Pancreas (tissue), 10 donors: ENCODE measurements at places on chromosomes 5 and 9. TPM values are rescaled to one million over a fixed set of nuclear protein-coding genes. Genes with fewer than 3 reads are reported as not detected.
A peak's percentile ranks its signal among the peaks of the same experiment; 100 is the strongest.

DNA sequence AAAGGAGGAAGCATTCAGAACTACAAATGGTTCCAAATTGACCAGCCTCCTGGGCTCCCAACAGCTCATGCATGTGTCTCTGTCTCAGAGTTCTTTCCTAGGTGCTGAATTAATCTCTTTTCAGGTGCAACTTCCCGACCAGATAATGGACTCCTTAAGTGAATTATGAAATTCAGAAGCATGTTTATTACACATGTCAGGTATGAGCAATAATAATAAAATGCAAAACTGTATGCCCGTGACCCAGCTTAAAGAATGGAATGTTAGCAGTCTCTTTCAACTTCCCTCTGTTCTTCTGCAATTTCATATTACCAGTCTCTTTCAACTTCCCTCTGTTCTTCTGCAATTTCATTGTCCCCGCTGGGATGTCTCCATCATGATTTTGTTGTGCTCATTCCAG is 60.4 kb downstream of the FBXL7 start:
- H3K4me1 ChIP-seq = no peaks in the 10 kb centered on the region
- H3K36me3 ChIP-seq = no peaks in the 10 kb centered on the region
- no peak overlapping the region for H3K27ac ChIP-seq

The SLC36A3 gene
- not detected for total RNA-seq

DNA sequence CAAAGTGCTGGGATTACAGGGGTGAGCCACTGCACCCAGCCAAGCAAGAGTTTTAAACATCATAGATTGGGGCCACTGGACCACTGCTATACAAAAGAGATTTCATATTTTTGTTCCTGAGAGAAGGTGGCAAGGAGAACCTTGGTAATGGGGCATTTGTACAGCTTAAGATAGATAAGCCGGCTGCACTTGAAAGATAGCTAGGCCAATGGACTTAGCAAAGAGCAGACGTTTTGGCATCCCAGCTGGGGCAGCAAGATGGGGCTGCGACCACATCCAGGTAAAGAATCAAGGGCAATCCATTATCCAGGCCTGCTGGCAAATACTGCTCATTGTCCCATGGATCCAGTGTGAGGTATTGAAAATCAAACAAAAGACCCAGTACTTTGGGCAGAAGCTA is 3.9 kb upstream of the ISCA1 start:
- no peak overlapping the region for H3K4me3 ChIP-seq
- no peak for DNase-seq
- H3K4me1 ChIP-seq = no peaks in the 10 kb centered on the region
- peaks cover 6% of the 10 kb centered on the region for H3K36me3 ChIP-seq
- no peaks in the 10 kb centered on the region for H3K27me3 ChIP-seq

DNA sequence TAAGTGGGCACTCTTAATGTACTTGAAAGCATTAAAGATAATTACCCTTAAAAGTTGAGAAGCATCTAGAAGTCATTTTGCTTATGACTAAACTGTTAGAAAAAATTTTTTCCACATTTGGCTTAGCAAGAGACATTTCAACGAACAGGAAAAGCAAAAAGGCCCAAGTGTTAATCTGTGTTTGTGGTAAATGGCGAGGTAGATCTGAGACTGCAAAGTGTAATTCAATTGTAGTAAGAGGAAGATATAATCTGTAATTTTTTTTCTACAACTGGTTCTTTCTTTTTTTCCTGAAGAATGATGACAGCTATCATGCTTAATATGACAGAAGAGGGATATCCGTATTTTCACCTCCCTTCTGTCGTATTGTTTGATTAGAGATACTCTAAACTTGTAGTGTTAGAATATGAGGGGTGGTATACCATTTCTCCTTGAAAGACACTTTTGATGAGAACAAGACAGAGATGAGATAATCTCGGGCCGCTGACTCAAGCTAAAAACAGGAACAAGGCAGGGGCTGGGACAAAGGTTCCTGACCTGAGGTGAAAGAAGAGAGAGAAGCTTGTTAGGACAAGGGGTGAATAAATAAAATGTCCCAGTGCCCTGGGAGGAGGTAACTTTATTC is 459.3 kb upstream of the ZNF608 start:
- no peaks in the 10 kb centered on the region for H3K36me3 ChIP-seq
- peaks cover 5% of the 10 kb centered on the region for H3K4me1 ChIP-seq
- DNase-seq = no peak
- no peaks in the 10 kb centered on the region for H3K27me3 ChIP-seq
- no peak overlapping the region for H3K4me3 ChIP-seq

DNA sequence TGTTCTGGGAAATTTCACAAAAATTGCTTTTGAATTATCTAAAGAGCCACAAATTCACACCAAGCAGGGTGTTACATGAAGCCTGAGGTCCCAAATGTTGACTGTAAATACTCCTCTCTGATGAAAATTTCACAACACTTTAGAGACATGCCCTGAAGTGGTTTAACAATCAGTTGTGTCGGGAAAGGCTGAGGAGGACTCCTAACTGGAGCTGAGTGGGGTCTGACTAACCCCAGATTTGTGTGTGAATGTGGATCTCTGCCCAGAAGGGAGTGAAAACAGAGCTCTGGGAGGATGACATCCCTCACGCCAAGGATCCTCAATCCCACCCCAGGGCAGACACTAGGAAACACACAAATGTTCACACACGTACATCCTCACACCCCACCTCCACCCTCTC is 31.1 kb upstream of the GRXCR2 start:
- H3K4me1 ChIP-seq = no peaks in the 10 kb centered on the region
- no peaks in the 10 kb centered on the region for H3K36me3 ChIP-seq
- H3K27ac ChIP-seq = no peak overlapping the region
- no peaks in the 10 kb centered on the region for H3K27me3 ChIP-seq

DNA sequence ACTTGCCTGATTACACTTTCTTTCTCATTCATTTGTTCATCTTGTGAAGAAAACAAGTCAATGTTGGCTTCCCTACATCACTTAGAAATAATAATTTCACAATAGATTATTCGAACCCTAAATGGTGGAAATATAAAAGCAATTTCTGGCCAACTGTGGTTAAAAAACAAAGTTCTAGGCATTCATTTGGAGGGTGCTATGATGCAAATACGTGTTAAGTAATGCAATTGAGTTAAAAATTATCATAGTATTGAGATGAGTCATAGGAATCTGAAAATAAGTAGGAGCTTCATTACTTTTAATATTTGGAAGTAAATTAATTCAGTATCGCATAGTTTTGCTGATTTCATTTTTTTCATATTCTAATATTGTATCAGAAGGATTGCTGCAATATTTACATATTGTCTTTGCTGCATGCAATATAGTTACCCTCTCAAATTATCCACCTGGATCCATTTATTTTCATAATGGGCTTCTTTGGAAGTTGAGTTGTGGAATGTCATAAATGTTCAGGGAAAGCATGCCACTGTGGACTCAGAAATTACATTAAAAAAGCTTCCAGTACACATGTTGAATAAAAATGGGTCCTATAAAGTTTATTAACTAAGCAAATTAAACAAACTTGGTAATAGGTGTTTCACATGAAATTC is 647.7 kb upstream of the WWC1 start:
- H3K27me3 ChIP-seq = no peaks in the 10 kb centered on the region
- H3K4me1 ChIP-seq = no peaks in the 10 kb centered on the region
- H3K4me3 ChIP-seq = no peak overlapping the region
- DNase-seq = no peak
- H3K36me3 ChIP-seq = no peaks in the 10 kb centered on the region

DNA sequence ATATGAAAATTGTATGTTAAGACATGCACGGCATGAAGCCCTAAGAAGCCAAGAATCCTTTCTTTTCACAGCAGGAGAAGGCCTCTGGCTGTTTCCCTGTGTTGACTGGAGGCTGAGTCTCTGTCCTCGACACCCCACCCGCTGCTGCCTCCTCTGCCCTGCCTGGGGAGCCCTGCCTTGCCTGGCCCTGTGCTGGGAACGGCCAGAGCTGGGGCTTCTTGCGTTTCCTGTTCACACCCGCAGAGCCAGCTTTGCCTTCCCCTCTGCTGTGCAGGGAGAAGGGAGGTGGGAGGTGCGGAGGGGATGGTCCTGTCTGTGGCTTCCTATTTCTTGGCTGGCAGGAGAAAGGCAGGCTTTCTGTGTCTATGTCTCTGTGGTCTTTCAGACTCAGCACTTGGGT is 6.9 kb upstream of the GMCL2 start:
- no peak overlapping the region for H3K4me3 ChIP-seq
- H3K4me1 ChIP-seq = no peaks in the 10 kb centered on the region
- H3K27ac ChIP-seq = no peak overlapping the region

The LCN2 gene
- 69.4 TPM for total RNA-seq

DNA sequence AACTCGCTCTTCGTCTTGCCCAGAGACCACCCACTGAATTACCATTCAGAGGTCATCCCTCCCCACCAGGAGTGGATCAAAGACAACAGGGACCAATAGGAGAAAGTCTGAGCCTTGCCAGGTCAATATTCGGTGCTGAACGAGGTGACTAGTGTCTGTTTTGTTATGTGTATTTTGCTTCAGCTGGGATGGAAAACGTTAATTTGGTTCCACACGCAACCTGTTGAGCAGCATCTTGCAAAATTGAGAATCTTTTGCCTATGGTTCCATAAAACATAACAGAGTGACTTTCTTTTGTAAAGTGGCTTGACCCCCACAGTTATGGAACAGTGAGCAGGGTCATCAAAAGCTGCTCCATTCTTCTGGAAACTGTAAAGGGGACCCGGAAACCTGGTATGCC is 168.4 kb downstream of the MSX2 start:
- no peaks in the 10 kb centered on the region for H3K4me1 ChIP-seq
- H3K27me3 ChIP-seq = no peaks in the 10 kb centered on the region
- no peak for DNase-seq
- no peak overlapping the region for H3K27ac ChIP-seq
- H3K4me3 ChIP-seq = no peak overlapping the region

- DNase-seq = peak; percentile 86
- peaks cover 53% of the 10 kb centered on the region for H3K4me1 ChIP-seq
- H3K4me3 ChIP-seq = no peak overlapping the region
- no peaks in the 10 kb centered on the region for H3K36me3 ChIP-seq
- no peaks in the 10 kb centered on the region for H3K27me3 ChIP-seq
These were observed 46.0 kb downstream of the SHB start for GRCh38 chr9:38022995-38023394.

DNA sequence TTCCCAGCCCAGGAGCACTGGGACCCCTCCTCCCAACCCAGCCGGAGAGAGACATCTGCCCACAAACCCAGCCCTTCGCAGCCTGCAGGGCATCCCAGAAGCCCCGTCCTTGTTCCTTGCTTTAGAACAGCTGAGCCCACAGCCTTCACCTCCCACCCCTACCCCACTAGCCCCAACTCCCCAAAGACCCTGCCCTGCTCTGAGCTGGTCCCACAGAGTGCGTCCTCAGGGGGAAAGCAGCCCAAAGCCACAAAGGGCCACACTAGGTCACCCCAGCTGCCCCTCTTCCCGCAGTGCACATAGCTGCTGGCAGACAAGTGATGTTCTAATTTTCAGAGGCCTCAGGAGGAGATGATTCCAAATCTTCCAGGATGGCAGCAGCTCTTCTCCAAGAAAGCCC is 8.8 kb downstream of the PLPP7 start:
- H3K36me3 ChIP-seq = no peaks in the 10 kb centered on the region
- H3K4me1 ChIP-seq = no peaks in the 10 kb centered on the region
- DNase-seq = no peak
- H3K4me3 ChIP-seq = no peak overlapping the region

The CTXN3 gene
- total RNA-seq = not detected

The PCDHB10 gene
- 0.71 TPM for total RNA-seq

The INSL4 gene
- total RNA-seq = not detected

The TOR2A gene
- total RNA-seq = 6.2 TPM

The HMCN2 gene
- 0.41 TPM for total RNA-seq

DNA sequence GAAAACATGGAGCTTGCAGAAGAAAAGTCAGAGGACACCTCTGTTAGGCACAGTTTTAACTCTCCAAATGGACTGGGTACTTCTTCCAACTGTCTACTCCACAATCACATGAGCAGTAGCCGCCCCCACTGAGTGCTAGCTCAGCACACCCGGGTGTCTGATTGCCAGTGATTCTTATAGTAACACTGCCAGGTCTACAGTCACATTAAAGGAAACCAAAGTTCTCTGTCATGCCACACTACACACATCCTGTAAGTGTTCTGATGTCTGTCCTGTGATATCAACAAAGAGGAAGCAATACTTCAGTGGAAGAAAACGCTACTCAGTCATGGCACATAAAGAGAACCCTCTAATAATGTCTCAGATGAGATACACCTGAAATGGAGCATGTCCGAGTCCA is at the start of gene HAVCR2:
Gene HAVCR2 (minus strand): TSS at position 69 of the 400 bp plus-strand sequence. CDS start 61 bp downstream, at position 8.
- H3K27ac ChIP-seq = no peak within 1 kb of the TSS
- no peaks in the 10 kb centered on the region for H3K4me1 ChIP-seq
- DNase-seq = no peak
- H3K36me3 ChIP-seq = no peaks in the 10 kb centered on the region
- no peaks in the 10 kb centered on the region for H3K27me3 ChIP-seq

DNA sequence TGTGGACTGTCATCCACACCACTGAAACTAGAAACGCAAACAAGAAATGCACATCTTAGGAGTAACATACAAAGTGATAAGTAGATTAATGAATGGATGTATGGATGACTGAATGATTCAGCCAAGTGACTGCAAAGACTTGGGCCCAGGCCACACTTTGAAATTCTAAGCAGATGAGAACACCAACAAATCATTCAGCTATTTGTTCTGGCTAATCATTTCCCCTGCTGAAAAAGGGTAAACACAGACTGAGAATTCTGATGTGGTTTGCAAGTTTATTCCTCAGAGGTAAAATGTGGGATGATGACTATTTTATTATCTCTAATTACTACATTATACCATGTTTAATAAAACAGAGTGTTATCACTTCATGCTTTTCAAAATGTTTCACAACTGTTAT is 163.2 kb upstream of the ADAMTS16 start:
- H3K27me3 ChIP-seq = no peaks in the 10 kb centered on the region
- no peaks in the 10 kb centered on the region for H3K4me1 ChIP-seq
- no peaks in the 10 kb centered on the region for H3K36me3 ChIP-seq
- no peak overlapping the region for H3K27ac ChIP-seq
- H3K4me3 ChIP-seq = no peak overlapping the region

DNA sequence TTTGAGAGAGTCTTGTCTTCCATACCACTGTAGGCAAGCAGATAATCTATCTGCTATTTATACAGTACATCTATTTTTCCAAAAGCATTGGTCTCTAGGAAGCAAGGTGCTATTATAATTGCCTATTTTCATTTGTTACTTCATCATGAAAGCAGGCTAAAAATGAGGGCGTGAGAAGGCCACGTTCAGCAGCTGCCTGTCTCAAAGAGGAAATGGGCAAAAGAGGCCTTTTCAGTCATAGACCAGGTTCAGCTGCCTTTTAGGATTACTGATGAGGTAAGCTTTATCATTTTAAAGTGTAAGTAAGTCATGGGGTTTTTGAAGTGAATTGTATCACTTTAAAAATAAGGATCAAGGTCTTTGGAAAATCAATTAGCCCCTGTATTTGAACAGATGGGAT is 1091.1 kb upstream of the DMAC1 start:
- no peaks in the 10 kb centered on the region for H3K4me1 ChIP-seq
- H3K27ac ChIP-seq = no peak overlapping the region
- no peaks in the 10 kb centered on the region for H3K36me3 ChIP-seq
- H3K4me3 ChIP-seq = no peak overlapping the region
- DNase-seq = no peak

GRCh38 chr9:27348785-27349697 is 52.1 kb upstream of the EQTN start:
- no peaks in the 10 kb centered on the region for H3K27me3 ChIP-seq
- H3K4me1 ChIP-seq = no peaks in the 10 kb centered on the region
- H3K27ac ChIP-seq = no peak overlapping the region
- H3K4me3 ChIP-seq = no peak overlapping the region
